Heart right ventricle (tissue), 16 donors: ENCODE measurements at places on chromosomes 5 and 9. TPM values are rescaled to one million over a fixed set of nuclear protein-coding genes. Genes with fewer than 3 reads are reported as not detected.

- DNase-seq: no peak
Measured at GRCh38 chr5:102856389-102856777, 101.3 kb downstream of the PAM start.

The OGN gene
- total RNA-seq: 17.3 TPM

The HTR4 gene
- 0.23 TPM for total RNA-seq

GRCh38 chr5:76029739-76030138 lies 53.4 kb upstream of the SV2C start:
- no peak for DNase-seq

- DNase-seq: no peak
Measured at GRCh38 chr5:131303537-131303936, 39.7 kb downstream of the CDC42SE2 start.

DNA sequence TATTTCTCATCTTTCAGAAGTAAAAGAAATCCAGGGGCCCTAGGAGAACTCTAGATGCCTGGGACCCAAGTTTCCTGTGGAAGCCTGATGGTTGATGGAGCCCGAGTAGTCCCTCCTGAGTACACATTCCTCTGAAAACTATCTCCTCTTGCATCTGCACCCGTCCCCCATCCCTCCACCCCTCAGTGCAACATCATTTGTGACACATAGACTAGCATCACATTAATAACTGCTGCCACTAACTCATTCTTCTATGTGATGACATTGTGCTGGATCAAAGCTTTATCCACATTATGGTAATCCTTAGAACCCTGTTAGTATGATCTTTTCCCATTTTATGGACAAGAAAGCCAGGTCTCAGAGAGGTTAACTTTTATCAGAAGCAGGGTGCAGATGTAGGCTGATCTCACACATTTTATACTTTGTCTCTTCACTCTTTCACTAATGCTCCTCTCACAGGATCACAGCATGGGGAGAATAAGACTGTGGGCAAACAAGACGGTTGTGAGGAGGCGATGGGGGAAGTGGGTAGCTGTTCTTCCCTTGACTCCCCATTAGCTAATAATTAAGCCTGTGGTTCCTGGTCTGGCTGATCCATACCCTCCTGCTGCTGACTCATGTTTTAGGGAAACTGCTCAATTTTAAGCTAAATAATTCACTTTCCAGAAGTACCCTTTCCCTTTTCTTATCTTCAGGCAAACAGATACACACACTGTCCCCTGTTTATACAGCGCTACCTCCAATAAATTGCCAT lies 3.9 kb upstream of the HK3 start:
- DNase-seq: no peak
